Activated CD4-positive, CD25-positive, alpha-beta regulatory T cell treated with anti-CD3 and anti-CD28 coated beads, Interleukin-2, amount 50 U/mL, for 72 hours (primary cell): ENCODE measurements at places on chromosomes 5 and 9.

- no peak for DNase-seq
Observed at GRCh38 chr9:134847752-134848432, 32.7 kb upstream of the FCN2 start.

GRCh38 chr5:6843821-6844220, 130.6 kb downstream of the TENT4A start:
- DNase-seq: no peak

GRCh38 chr9:97529363-97530076, 28.1 kb downstream of the TMOD1 start:
- no peak for DNase-seq

GRCh38 chr9:83583151-83584014, 39.6 kb upstream of the IDNK start:
- DNase-seq: no peak

GRCh38 chr9:5879419-5880181, 11.1 kb upstream of the MLANA start:
- DNase-seq: no peak

- DNase-seq: no peak
Observed at GRCh38 chr9:130634191-130634768, 30.1 kb upstream of the PRDM12 start.

DNA sequence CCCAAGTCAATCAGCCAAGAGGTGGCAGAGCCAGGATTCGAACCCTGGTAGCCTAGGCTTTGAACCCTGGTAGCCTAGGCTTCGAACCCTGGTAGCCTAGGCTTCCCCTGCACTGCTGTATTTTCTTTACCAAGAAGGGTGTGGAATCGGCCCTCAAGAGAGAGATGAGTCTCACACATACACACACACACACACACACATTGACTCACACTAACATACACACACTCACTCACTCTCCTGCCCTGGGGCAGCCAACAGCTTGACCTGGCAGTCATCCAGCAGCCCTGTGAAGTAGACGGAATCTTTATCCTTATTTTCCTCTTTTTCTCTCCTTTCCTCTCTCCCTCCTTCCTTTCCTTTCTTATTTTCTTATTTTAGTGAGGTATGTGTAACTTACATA, 55.4 kb upstream of the RPL26L1 start:
- DNase-seq: no peak
